ENCODE measurements at places on chromosomes 3 and 15.

DNA sequence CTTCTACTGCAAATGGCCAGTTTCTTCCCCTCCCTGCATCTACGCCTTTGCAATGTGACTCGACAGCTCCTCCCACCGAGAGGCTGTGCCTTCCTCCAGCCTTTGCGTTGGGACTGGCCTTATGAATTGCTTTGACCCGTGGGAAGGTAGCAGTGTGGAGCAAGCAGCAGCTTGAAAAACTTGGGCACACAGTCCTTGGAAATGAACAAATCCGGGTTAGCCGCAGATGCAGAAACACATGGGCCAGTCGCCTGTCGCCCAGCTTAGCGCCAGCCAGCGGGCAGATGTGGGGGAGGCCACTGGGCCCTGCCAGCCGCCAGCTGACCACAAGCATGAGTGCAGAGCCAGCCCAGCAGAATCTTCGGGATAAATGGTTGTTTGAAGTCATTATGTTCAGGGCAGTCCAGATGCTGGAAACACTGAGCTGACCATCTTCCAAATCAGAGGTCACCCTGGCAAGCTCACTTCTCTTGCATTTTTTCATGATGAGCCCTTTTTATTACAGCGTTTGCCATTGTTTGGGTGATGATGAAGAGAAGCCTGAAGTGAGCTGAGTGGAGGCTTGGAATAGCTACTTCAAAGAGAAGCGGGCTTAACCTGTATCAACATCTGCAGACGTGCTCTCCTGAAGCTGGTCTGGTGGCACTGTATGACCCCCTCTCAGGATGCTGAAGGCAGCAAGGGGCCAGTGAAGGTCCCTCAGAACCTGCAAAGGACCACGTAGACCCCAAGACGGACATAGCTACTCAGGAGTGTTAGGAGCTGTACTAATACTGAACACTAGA lies 9.8 kb downstream of the SELENOS start:
- DNase-seq = no peak

- DNase-seq = no peak
Measured at GRCh38 chr3:82085356-82085755, 323.9 kb upstream of the GBE1 start.

DNA sequence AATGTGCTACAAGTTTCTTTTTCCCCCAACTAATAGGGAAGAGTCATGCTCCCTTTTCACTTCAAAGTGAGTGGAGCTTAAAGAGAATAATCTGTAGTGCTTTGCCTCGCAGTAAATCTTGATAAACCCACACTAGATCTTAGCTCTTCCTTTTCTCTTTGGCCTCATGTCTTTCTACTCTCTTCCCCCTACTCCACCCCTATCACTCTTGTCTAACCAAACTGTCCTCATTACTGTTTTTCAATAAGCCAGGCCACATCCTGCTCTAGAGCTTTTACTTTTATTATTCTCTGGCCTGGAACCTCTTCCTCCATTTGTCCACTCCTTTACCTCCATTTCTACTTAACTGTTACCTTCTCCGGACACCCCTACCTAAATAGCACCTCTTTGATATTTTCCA lies 291.0 kb upstream of the SATB1 start:
- no peak for DNase-seq

DNA sequence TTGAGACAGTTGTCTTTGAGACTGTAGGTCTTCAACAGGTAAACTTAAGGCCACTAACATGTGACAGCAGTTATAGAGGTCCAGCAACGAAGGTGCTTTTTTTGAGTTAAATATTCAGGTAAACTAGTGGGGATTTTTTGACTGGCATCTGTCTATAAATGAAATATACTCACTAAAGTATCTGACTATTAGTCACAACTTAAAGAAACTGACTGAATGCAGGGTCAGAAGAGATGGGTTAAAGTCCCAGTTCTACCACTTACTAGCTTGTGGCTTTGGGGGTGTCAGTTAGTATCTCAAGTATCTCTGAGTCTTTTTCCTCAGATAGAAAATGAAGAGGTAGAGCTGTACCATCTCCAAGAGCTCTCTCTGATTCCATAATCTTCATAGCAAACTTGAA lies 18.0 kb downstream of the MIX23 start:
- DNase-seq = no peak

DNA sequence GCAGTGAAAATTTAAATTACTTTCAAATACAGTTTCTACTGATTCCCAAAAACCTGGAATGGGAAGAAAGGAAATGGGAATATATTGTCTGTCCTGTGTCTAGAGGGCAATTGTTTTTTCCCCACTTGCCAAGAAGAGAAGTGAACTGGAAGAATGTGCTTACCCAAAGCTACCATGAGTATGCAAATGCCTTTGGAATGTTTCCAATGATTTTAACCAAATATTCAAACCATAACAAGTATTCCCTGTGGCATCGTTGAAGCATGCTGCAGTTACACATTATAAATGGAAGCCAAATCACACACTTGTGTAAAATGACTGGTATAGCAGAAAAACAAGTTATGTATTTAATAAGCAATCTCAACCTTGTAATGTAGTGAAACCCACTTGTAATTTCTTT lies 368.2 kb downstream of the GBE1 start:
- no peak for DNase-seq

DNA sequence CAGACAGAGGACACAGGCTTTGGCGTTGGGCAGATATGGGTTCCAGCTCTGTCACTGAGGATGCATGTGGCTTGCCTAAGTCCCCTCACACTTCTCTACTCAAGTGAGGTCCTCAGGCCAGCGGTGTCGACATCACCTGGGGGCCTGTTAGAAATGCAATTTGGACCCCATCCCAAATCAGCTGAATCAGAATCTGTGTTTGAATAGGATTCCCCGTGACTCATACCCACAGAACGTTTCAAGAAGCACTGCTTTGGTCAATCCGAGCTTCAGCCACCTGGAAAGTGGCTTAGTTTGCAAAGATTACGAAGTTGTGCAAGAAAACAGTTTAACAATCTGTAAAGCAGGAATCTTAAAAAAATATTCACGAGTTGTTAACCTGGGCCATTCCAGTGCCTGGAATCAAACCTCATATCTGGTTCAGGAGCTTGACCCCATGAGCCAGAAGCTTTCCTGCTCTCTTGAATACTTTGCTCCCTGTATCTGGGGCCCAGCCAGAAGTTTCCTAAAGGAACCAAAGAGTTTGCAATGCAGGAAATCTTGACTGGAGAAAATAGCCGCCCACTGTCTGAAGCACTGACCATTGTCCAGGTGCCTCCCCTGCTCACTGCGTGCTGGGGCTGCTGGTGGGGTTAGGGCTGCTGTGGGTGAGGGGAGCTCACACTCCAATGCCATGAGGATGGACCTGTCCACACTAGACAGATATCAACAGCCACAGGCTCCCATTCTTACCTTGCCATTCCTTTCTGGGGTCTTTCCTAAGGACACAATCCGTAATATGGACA lies 208.5 kb upstream of the LINGO1 start:
- no peak for DNase-seq

DNA sequence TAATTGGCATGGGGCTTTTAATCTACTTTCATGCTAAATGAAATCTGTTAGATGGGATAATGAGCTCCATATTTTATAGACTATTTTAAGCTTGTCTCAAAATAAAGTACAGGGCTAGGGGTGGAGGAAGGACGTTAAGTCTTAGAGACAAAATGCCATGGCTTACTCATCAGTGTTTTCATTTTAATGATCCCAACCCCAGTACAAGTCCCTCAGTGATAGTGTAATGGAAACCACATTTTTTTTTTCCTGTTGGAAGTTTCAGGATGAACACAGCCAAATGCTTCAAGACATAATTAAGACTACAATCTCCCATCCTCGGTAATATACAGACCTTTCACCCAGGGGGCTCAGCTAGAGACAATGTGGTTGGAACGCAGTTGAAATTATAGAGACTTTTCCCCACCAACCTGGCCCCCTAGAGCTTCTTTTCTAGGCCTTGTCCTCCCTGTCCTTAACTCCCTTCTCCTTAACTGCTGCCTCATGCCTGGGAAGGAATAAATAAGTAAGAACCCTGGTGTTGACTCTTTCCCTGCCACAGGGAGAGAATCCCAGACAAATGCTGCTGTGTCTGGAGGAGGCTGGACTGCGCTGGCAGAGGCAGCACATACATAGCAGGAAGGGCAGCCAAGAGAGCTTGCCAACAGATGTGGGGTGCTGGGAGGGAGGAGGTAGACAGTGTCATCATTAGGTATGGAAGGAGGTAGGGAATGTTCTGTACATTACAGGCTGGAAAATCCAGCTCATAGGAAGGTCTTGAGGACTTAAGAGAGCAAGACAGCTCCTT lies 115.4 kb upstream of the ROPN1 start:
- no peak for DNase-seq

GRCh38 chr3:23589602-23590001 lies 216.2 kb upstream of the UBE2E1 start:
- DNase-seq = no peak

DNA sequence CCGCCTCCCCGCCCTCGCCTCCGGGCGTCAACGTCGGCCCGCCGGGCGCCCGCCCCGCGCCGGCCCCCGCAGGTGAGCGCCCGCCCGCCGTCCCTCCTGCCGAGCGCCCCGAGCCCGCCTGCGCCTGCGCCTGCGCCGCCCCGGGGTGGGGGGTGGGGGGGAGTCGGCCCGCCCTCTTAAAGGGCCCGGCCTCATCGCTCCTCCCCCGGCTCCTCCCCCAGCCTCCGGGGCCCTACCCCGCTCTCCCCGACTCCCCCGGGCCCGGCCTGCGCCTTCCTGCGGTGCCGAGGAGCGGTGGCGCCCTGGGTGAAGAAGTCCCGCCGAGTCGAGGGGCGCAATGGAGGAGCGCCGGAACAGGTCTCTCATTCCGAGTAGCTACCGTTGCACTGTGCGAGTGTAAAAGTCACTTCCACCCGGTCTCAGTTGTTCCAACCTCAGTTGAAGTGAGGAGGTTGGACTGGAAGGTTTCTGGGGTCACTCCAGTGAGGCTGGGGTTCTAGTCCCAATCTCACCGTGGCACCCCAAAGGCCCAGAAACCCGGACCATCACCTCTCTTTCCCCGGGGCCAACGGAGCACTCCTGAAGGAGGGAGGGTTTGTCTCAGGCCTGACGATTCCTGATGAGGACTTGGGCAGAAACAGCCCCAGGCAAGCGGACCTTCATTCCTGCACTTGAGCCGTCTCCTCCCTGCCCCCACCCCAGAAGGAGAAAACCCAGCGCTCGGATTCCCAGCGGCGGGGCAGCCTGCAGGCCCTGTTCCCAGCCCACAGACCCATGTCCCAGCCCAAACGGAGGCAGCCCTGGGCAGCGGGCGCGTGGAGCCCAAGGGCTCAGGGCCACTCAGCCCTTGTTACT lies 1.5 kb upstream of the TNK2 start:
- DNase-seq = peak; percentile 85

DNA sequence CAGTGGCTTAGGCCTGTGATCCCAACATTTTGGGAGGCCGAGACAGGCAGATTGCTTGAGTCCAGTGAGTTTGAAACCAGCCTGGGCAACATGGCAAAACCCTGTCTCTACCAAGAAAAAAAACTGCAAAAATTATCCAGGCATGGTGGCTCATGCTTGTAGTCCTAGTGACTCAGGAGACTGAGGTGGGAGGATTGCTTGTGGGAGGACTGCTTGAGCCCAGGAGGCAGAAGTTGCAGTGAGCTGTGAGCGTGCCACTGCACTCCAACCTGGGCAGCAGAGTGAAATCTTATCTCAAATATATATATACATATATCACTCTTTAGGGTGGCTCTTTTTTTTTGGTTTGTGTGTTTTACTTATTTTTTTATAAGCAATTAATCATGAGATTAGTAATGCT lies 83.7 kb upstream of the WDR72 start:
- DNase-seq = no peak

- DNase-seq = no peak
Measured at GRCh38 chr15:67927501-67928168, 87.8 kb upstream of the RNU6-1 start.

GRCh38 chr15:63332367-63333124 lies 49.1 kb downstream of the CA12 start:
- DNase-seq = no peak

DNA sequence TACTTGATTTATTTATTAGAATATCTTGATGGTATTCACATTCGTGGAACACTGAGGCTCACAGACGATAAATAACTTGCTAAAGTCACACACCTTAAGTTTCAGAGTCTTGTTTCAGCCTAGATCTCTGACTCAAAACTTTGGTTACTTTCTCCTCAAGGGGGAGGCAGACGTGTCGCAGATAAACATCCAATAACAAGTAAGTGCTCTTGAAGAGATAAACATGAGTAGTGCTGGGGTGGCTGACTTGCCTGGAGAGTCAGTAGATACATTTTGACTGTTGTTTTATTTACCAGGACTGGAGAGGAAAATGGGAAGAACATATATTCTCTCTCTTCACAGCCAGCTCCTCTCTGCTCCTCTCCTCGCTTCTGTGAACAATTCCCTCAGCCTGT lies 31.3 kb downstream of the FBXO45 start:
- DNase-seq = no peak

GRCh38 chr15:98813951-98814350 lies 165.6 kb downstream of the IGF1R start:
- no peak for DNase-seq

DNA sequence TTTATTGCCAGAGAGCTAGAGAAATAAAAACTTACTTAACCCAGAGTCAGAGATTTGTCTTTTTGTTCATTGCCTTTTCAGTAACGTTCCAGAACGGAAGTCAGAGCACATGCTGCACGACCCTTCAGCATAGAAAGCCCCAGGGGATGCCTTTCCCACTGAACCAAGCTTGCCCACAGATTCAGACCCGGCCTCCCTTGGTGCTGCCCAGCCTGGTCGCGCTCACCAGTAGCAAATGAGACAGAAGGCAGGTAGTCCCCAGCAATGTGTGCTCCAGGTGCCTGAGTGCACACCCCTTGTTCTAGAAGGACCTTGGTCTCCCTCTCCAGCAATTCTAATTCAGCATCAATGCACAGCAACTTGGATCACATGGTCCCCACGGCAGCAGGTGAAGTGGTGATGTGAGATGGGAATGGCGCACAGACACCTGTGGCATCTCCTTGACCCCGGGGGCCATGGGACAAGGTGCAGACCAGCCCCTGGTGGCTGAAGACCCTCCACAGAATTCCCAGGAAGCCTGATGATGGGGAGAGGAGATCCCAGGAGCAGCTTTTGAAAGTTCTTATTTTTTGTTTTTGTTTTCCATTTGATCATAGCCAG lies 91.8 kb upstream of the IQSEC1 start:
- no peak for DNase-seq

DNA sequence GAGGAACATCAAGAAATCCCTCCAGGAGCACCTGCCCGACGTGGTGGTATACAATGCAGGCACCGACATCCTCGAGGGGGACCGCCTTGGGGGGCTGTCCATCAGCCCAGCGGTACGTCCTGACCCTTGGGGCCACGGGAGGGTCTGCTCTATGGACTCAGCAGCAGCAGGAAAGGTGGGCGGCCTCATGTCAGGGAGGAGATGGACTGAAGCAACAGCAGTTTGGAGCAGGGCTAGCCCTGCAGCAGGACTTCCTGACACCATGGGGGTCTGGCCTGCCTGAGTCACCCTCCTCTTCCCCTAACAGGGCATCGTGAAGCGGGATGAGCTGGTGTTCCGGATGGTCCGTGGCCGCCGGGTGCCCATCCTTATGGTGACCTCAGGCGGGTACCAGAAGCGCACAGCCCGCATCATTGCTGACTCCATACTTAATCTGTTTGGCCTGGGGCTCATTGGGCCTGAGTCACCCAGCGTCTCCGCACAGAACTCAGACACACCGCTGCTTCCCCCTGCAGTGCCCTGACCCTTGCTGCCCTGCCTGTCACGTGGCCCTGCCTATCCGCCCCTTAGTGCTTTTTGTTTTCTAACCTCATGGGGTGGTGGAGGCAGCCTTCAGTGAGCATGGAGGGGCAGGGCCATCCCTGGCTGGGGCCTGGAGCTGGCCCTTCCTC lies 24.2 kb downstream of the HDAC11 start:
- DNase-seq = no peak
